Heart left ventricle (tissue), 16 donors: ENCODE measurements at places on chromosomes 6 and 20. TPM values are rescaled to one million over a fixed set of nuclear protein-coding genes. Genes with fewer than 3 reads are reported as not detected.

- DNase-seq, result no peak
Observed at GRCh38 chr6:154709621-154710020, 23.6 kb upstream of the SCAF8 start.

- no peak for DNase-seq
Observed at GRCh38 chr6:125957845-125958244, 1.3 kb downstream of the HINT3 start.

- no peak for DNase-seq
Observed at GRCh38 chr20:49534255-49534712, 33.7 kb downstream of the PTGIS start.

GRCh38 chr20:46938434-46938833 lies 43.8 kb downstream of the EYA2 start:
- DNase-seq, result no peak

DNA sequence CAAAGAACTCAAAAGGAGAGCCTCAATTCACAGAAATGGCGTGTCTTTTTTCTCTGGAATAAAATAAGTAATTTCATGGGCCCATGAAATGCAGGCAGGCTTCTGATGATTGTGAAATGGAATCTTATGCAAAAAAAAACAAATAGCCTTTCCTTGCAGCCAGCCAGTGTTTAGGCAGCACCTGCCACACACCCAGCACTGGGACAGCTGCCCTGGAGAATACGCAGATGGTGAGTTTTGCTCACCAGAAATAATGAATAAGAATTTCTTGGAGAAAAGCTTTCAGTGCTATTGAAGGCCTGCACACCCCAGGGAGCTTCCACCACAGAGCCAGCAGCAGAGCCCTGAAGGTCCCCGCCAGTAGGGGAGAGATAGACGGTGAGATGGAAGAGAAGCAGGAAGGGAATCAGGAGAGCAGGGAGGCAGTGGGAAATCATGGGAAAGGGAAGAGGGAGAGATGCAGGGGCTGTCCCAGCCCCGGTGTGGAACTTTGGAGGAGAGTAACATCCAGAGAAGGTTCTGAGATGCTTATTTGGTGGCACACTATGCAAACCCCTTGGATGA lies 54.9 kb downstream of the PXDC1 start:
- no peak for DNase-seq

GRCh38 chr20:32511358-32512046 lies 73.6 kb downstream of the NOL4L start:
- DNase-seq, result no peak

DNA sequence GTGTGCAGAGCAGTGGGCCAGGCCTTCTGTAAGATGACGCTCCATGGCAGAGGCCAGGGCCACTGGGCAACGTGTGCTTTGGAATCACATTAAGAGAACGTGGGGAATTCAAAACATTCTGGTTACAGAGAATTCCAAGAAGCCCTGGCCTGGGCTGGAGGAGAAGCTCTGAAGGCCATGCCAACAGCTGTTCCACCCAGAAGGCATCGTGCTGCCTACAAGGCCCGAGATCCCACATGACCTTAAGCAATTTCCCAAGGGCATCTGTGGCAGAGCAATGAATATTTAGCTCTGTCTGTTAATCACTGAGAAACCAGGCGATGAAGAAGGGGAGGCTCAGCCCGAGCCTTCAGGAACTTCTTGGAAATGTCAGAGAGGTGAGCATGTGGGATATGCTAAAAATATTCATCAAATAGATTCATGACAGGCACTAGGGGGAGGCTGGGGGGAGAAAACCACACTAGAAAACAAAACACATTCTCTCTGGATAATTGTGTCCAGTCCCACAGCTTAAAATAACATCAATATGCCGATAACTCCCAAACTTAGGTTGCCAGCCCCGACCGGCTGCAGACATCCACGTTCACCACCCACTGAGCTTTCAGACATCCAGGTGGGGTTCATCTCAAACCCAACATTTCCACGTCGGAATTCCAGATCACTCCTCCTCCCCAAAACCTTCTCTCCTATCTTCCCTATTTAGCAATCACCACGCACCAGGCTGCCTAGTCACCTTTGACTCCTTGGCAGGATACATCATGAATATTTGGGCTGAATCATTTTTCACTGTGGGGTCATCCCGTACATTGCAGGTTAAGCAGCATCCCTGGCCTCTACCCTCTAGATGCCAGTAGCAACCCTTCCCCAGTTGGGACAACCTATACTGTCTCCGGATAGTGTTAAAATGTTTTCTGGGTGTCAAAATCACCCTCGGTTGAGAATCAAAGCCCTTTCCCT lies 6.6 kb downstream of the SULF2 start:
- no peak for DNase-seq

SEMG1 gene
- total RNA-seq, result not detected
